Stimulated activated CD8-positive, alpha-beta memory T cell treated with anti-CD3 and anti-CD28 coated beads, Interleukin-4, amount 100 ng/mL, for 1 hour (primary cell): ENCODE measurements at places on chromosomes 7 and 10.

DNA sequence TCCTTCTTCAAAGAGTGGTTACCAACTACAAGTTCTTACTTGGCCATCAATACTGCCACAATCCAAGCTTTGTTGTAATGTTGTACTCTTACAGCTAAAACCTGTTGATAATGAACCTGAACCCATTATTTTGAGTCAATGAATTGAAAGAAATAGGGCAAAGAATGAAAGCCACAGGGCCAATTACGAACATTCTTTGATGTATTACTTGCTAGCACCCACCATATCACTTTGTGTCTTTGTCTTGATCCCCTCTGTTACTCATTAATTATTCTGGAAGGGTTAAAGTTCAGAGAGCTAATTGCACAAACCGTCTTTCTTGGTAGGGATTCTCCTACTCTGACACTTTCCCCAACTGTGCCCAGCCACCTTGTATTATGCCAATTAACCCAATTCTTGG, 53.2 kb upstream of the TFEC start:
- no peak for DNase-seq

GRCh38 chr10:77872151-77872946, 54.2 kb downstream of the DLG5 start:
- no peak for DNase-seq

GRCh38 chr10:20303453-20304152, 487.4 kb downstream of the PLXDC2 start:
- no peak for DNase-seq

DNA sequence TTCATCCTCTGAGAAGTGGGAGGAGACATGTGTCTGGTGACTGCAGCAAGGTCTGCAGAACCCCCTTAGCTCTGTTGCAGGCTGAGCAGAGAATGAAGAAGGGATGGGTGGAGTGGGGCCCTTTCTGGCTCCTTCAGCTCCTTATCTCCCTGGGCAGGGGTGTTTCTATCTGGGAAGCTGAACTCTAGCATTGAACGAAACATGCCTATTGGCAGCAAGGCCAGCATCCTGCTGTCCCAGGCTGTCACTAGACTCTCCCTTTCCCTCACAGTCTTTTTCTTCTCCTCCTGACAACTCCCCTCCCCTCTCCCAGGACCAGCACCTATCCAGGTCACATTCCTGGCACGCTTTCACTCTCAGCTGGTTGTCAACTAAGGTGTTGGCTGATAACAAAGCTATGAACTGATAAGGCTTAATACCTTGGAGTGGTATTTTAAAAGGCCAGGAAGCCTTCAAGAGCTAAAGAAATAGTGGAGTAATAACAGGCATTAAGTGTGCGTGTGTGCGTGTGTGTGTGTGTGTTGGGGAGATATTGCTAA, 128.8 kb upstream of the FZD8 start:
- no peak for DNase-seq

- DNase-seq = no peak
These were observed 678 bp upstream of the TMEM106B start for GRCh38 chr7:12210179-12211053.

- DNase-seq = no peak
These were observed 2.2 kb upstream of the AQP1 start for GRCh38 chr7:30909431-30909830.

GRCh38 chr10:49634069-49634660, 20.3 kb downstream of the CHAT start:
- DNase-seq = no peak

- no peak for DNase-seq
These were observed 48.7 kb downstream of the EPC1 start for GRCh38 chr10:32298075-32298812.

DNA sequence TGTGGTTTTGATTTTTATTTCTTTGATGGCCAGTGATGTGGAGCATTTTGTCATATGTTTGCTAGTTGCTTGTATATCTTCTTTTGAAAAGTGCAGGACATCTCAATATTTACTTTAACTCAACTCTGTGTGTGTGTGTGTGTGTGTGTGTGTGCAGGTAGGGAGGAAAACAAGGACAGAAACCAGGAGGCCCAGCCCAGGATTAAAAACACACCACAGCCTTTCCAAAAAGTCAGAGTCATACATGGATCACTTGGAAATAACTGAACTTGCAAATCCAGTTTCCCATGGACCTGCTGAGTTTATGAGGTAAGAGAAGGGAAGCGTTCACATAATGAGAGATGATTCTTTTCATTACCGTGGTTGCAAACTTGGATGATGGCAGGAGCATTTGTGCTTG, 189.9 kb upstream of the LYZL1 start:
- no peak for DNase-seq

GRCh38 chr10:14366760-14367159, 36.0 kb upstream of the FRMD4A start:
- no peak for DNase-seq

DNA sequence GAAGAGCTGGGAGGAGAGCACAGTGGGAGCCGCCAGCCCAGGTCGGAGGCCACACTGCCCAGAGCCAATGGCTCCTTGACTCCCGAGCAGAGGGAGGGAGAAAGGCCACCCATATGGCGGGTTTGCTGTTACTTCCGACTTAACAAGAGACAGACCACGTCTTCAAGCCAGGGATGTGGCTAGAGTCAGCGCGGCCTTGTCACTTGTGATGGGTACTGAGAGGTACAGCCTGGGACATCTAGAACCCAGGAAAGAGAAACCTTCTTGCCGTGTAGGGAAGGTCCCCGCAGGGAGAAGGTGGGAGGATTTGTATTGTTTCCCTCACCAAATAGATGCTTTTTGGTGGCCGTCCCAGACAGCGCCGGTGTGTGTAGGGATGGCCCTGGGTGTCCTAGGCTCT, 127.6 kb downstream of the PAXIP1 start:
- DNase-seq = no peak

DNA sequence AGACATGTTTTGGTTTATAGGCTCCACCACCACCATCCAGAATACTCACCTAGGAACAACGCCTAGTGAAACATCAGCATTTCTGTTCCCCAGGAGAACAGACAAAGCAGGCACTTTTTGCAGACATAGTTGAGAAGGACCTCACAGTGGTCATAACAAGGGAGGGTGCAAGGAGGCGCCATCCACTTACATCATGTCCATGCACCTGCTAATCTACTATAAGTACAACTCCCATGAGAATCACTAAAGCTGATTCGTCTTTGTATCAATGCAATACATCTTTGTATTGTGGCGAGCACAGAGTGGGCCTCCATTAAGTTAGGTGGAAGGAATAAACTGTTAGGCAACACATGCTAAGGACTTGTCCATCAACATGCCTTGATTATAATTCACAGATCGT, 207.1 kb downstream of the KCNMA1 start:
- no peak for DNase-seq

DNA sequence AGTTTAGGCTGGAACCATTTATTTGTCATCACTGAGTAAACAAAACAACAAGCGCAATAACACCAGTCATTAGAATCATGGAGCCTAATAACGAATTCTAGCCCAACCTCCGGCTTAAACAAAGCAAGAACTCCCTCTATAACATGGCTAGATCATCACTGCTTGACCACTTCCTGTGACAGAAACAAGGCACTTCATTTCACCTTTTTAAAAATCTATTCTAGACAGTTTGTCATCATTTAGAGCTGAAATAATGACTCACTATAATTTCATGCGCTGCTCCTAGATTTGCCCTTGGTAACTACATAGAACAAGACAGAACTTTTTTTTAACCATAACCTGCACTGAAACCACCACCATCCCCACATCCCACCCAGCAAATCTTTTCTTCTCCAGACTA, 81.3 kb downstream of the OSBPL3 start:
- DNase-seq = no peak

DNA sequence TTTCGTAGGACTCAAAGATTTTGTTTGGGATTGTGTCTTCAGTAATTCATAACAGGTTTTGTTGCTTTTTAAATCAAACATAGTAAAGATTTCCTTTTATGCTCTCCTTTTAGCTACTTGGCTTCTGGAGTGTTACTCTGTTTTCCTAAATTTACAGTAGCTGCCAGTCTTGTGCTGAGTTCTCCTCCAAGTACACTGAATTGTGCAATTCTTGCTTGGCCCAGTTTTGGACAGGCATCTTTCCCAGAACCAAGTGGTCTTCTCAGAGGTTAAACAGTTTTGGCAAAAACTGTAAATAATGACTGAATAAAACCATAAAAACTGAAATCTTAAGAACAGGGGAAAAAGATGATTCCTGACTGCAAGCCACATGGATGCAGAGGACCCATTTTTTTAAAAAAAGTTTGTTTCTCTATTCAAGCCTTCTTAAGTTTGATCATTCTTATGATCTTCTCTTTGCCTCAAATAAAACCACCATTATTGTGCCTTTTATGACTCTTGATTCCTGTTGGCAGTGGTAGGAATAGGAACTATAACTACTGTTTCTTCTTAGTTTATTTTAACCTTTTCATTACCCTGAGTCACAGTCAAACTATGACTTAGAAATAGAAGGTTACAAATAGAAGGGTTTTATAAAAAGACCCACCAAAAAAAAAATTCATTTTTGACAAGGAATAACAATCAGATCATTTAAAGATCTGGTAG, 88.0 kb downstream of the MDFIC start:
- no peak for DNase-seq
